ENCODE measurements at places on chromosomes 5 and 9.

DNA sequence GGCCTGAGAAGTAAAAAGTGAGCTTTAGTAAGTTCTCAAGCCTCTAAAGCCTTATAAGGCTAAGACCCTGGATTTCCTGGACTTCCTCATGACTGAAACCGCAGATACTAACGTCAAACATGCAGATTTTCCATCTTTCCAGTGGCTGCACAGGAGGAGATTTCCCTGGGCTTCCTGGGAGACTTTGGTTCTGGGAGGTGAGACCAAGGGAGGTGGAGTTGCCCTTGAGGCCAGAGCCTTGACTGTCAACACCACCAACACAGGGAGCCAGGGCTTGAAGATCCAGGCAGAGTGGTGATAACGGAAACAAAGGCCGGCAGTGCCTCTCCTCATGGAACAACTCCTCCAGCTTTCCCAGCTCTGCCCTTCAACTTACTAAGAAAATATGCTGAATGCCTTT lies 144.7 kb upstream of the LRRTM2 start:
- DNase-seq = no peak

DNA sequence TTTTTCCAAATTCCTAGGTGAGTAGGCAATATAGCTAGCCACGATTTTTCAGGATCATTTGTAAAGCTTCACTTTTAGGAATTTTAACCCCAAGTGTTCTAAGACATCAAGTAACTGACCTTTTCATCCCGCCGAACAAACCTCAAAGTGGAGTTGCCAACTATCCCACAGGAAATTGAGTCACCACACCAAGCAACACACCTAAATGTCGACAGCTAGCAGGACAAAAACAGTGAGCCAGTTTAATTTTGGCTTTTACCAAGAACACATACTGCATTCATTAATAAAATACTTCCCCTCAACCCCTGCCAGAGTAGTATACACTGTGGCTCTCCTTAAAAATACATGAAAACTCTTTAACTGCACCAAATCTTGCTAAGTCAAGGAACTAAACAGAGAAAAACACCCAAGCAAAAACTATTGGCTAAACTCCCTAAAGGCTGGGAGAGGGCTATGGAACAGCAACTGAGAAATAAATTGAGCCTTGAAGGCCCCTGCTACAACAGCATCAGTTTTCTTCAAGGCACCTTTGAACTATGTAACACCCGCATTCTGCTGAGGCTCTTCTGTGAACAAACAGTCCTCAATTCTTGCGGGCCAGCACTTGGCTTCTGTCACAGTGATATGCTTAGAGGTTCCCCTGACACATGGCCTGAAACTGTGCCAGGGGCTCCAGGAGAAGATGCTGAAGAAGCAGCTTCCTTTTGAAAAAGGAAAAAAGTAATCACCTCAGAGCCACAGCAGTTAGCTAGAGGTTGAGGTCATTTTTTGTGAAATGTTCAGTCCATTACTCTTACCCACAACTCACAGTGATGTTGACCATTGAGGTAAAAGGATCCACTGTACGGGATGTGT lies 459.6 kb downstream of the RAB3C start:
- DNase-seq = no peak

GRCh38 chr9:127053960-127054359 lies 68.5 kb downstream of the ANGPTL2 start:
- peak; percentile 1 for DNase-seq

GRCh38 chr5:108935611-108936010 lies 187.9 kb downstream of the FER start:
- DNase-seq = no peak

- DNase-seq = no peak
Observed at GRCh38 chr9:15763371-15763770, 210.5 kb downstream of the CCDC171 start.

DNA sequence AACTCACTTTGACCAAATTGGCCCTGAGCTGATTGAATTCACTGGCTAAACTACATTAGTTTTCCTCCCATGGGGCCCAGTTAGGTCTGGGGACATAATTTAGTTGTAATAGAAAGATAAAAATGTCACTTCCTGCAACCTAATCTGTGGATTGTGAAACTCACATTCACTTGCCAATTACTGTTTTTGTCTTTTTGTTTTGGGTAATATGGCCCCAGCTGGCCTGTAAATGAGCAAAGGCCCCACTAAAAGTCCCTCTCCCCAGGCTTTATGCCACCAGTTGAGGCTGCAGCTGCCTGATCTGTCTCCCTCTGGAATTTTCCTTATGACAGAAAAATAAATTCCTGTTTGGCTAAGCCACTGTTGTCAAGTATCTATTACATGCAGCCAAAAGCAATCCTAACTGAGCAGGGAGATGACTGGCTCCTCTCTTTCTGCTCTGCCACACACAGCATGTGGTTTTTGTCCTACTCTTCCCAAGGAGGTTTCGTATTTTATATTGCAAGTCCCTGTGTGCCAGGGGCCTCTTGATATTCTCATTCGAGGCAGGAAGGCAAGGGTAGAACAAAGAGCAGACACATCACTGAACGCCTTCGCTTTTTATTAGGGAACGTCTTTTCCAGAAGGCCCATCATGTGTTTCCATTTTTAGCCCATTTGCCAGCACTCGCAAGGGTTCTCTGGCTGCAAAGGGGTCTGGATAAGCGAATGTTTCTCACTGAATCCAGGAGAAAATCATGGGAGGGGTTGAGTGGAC lies 24.1 kb upstream of the SLC25A48 start:
- no peak for DNase-seq

DNA sequence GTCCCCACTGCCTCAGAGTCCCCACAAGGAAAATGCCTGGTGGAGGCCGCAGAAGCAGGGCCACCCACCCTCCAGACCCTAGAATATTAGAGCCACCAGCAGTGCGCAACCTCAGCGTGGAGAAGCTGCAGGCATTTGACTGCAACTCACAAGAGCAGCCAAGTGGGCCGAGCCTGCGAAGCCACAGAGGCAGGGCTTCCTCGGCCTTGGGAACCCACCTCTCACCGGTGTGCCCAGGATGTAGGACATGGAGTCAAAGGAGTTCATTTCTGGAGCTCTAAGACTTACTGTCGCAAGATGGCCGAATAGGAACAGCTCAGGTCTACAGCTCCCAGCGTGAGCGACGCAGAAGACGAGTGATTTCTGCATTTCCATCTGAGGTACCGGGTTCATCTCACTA lies 397.9 kb upstream of the PIK3R1 start:
- DNase-seq = no peak

- no peak for DNase-seq
Observed at GRCh38 chr5:149423794-149424268, 44.7 kb upstream of the IL17B start.

- no peak for DNase-seq
Observed at GRCh38 chr9:133615186-133615585, 6.0 kb upstream of the FAM163B start.

DNA sequence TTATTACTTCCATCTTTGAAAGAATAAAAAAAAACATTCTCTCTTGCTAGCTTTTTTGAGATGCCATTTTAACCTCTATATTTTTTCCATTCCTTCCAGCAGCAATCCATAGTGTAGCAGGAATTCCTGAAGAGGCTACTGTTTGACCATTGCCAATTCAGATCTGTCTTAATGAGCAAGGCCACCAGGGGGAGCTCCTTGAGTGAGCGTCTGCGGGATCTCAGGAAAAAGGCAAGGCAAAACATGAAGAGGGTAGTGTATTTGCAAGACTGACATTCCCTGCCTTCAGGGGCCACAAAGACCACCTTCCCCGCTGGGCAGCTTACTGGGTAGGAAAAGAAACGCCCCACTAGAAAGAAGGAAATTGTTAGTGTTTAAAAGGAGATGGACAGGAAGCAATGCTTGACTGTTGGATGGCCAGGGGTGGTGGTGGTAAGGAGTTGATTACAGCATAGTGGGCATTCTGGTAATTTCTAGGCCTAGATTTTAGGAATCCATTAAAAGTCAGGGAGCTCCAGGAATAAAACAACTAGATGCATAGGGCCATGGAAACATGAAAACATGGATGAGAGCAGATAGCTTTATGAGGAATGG lies 206.6 kb upstream of the HAPLN1 start:
- peak; percentile 51 for DNase-seq
